ENCODE measurements at places on chromosomes 4 and X.

DNA sequence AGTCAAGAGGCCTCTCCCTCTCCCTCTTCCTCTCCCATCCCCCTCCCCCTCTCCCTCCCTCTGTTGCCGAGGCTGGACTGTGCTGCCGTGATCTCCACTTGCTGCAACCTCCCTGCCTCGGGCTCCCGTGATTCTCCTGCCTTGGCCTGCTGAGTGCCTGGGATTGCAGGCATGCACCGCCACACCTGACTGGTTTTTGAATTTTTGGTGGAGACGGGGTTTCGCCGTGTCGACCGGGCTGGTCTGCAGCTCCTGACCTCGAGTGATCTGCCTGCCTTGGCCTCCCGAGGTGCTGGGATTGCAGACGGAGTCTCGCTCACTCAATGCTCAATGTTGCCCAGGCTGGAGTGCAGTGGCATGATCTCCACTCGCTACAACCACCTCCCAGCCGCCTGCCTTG lies 165.1 kb downstream of the CENPC start:
- no peak for DNase-seq

DNA sequence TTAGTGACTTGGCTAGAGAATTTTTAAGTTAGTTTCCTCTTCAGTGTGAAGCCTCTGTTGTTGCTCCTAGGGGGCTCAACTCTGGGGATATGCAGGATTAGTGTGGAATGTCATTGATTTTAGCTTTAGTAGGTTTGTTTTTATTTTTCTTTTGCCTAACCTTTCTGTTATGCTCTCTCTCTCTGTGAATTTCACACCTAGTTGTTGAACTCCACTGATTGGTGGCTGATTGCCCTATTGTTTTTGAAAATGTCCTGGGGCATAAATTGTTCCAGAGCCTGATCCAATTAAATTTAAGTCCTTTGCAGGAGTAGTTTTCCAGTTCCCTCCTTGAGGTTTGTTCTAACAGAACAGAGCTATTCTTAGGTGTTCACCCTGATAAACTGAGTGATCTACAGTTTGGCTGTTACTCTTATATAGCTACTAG lies 393.3 kb upstream of the CTSO start:
- no peak for DNase-seq

DNA sequence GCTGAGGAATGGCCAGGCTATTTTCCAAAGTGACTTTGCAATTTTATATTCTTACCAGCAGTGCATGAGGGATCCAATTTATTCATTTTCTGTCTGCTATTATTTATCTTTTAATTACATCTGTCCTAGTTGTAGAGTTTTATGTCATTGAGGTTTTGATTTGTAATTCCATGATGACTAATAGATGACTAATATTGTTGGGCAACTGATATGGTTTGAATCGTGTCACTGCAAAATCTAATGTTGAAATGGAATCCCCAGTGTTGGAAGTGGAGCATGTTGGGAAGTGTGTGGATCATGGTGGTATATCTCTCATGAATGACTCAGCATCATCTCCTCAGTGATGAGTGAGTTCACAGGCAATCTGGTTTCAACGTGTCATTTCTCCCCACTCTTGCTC lies 201.5 kb downstream of the TBX22 start:
- DNase-seq = no peak

- no peak for DNase-seq
Observed at GRCh38 chr4:3341760-3342159, 48.9 kb downstream of the RGS12 start.

DNA sequence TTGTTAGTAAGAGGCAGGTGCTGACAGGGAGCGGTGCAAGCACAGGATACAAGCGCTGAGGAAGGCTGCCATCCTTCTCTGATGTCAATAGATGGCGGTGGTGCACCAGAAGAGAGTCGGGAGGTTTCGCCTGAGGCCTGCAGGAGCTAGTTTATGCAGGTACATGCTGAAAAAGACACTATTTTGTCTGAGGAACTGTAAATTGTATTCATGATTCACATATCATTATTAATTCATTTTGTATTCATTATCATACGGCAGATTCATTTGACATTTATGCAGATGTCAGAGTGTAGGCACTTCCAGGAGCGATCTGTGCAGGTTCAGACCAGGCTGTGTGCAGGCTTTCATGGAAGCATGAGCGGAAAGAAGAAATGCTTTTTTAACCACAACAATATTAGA lies 824.0 kb downstream of the STIM2 start:
- DNase-seq = no peak

GRCh38 chr4:85790582-85790981 lies 315.6 kb downstream of the ARHGAP24 start:
- no peak for DNase-seq
